ENCODE measurements at places on chromosomes 13 and 19.

DNA sequence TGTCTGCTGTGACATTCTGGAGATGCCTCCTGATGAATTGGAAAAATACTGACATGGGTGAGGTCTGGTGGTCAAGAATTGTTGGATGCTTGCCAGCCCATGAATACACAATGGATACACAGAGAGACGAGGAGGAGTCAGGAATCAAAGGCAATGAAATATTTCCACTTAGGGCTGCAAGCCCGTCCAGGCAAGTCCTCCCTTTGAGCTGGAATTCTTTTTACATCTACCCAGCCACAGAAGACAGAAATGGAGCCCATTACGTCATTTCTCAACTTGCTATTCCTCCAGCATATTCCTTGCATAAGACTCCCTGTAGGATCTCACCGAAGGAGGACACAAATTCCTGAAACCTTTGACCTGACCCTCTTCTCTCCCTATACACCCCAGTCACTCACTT is 15.7 kb upstream of the IGFL4 start:
- no peak for DNase-seq

GRCh38 chr13:100564444-100565223 is 24.0 kb downstream of the GGACT start:
- no peak for DNase-seq

DNA sequence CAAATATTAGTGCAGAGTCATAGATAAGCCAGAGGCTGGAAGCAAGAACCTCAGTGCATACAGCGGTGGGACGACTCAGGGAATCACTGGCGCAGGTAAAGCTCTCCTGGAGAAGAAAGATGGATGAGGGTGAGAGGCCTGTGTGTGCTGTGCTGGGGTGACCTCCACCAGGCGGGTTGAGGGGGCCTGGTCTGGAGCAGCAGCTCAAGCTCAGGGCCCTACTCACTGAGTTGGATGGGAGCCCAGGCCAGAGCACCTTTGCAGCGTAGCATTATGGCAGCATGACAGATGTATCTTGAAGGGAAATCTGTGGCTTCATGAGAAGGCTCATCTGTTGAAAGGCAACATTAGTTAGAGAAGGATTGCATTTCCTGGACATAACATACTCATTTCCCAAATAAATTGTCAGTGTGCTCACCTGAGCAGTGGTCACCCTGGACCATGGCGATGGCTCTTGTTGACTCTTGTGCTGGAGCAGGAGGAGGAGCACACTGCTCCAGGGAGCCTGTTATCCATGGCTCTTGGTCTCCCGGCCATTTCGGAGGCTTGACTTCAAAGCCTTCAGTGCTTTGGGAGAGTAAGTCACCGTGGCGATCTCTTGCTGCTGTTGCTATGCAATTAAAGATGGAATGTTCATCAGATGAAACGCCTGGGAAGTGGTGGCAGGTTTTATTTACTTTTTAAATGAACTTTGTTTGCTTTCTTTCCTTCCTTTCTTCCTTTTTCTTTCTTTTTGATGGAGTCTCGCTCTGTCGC is 25.0 kb downstream of the HNRNPM start:
- no peak for DNase-seq

DNA sequence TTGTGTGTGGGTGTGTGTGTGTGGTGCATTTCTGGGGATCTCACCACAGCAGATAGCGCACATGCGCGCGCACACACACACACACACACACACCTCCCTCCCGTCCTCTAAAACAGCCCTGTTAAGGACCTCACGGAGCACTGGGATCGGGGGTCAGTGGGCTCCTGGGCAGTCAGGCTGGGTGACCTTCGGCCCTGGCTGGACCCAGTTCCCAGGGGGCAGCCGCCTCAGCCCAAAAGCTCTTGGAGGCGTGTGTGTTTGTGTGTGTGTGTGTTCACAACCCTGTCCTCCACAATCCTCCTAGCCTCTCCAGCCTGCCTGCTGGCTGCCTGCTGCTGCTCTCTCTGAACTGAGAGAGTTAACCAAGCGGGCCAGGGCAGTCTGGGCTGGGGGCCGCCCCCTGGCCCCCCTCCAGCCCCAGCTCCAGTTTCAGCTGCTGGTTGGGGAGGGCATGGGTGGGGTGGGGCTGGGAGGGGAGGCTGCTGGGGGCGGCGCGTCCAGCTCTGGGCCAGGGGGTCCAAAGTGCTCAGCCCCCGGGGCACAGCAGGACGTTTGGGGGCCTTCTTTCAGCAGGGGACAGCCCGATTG is at the start of gene FXYD1:
Gene FXYD1, plus strand, starts transcription at position 520 of the 588 bp plus-strand sequence. CDS start 1,256 bp downstream, outside the sequence.
- DNase-seq = no peak

DNA sequence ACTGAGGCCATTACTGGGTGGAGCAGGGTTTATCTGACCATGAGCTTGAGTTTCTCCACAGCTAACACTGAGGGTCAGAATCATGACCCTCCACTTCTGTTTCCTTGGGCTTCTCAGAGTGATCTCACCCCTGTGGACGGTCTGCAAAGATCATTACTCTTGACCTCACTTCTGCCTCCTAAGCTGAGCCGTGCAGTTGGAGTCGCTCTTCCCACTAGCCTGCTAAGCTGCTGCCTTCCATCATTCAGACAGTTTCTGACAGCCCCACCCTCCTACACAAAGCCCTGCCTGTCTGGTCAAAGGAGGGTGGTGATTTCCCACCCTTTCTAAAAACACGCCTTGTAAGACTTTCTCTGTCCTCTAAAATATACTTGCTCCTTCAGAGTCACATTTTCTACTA is 9.3 kb upstream of the FRY start:
- DNase-seq = no peak

GRCh38 chr19:41327576-41328156 is 17.7 kb downstream of the CCDC97 start:
- DNase-seq = no peak

DNA sequence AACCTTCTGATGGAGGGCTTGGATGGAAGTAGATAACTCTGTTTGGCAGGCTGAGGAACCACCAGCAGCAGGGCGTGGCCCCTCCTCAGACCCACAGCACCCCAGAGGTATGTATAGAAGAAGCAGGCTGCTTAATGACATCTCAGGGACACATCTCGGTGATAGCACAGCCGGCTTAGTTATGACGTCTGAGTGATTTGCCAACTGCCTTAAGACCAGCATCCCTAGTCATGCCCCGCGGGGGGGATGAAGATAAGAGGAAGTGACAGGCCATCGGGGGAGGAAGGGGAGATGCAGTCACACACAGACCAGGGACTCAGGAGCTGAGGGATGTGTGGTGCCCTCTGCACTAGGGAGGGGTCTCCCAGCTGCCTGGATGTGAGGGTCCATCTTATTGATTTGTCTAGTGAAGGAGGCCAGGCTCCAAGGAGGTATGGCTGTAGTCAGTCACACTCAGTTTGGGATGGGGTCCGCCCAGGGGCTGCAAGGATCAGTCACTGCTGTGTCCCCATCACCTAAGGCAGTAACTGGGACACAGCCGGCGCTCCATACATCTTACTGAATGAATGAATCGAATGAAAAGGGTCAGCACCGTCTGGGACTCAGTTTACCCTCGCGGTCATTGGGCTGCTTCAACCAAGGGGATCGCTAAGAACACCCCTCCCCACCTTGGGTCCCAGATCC is 19.2 kb upstream of the ERCC1 start:
- DNase-seq = no peak

- DNase-seq = no peak
Measured at GRCh38 chr13:31032528-31033113, 100.2 kb downstream of the TEX26 start.

- DNase-seq = no peak
Measured at GRCh38 chr13:52165411-52165810, 6.0 kb upstream of the NEK3 start.

- DNase-seq = no peak
Measured at GRCh38 chr19:14479975-14480699, 5.0 kb upstream of the PTGER1 start.

DNA sequence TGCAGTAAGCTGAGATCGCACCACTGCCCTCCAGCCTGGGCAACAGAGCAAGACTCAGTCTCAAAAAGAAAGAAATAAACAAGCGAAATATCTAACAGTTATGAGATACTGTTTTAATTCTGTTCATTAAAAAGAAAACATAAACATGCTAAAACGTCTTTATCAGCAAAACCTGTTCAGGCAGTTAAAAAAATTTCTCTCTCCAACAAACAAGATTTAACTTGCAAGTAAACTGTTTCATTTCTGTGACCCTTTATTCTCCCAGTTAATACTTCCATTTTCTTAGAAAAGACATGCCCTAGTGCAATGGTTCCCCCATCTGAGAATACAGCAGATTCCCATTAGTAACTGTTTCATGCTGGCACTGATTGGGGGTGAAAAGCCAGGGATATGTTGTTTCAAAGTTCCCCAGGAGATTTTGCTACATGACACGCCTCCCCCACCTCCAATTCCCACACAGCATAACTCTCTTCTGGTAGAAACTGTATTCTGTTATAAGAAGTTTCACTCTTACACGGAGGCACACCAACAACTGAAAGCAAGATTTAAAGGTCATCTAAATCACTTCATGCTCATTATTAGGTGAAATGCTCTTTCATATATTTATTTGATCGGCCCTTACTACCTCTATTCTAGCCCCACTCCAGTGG is 24.4 kb downstream of the ELF1 start:
- DNase-seq = no peak

GRCh38 chr13:31043957-31044356 is 111.5 kb downstream of the TEX26 start:
- DNase-seq = no peak

All from NCI-H2081 (cell line).